NB4 (cell line): ENCODE measurements at places on chromosomes 11 and 22.

DNA sequence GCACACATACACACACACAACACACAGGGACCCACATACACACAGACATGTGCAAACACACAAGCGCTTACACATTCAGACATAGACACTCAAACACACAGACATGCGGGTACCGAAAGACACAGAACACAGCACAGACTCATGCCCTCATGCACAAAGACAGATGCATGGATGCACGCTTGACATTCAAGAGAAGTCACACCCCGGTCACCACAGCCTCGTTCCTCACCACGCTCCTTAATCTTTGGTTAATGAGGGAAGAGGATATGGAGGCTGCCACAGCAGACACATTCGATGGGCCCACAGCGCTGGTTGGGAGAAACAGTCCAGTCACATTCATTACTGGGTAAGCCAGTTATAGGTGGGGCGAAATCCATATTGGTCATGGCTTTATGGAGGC is 51.9 kb upstream of the EIF3D start:
- no peak for DNase-seq

DNA sequence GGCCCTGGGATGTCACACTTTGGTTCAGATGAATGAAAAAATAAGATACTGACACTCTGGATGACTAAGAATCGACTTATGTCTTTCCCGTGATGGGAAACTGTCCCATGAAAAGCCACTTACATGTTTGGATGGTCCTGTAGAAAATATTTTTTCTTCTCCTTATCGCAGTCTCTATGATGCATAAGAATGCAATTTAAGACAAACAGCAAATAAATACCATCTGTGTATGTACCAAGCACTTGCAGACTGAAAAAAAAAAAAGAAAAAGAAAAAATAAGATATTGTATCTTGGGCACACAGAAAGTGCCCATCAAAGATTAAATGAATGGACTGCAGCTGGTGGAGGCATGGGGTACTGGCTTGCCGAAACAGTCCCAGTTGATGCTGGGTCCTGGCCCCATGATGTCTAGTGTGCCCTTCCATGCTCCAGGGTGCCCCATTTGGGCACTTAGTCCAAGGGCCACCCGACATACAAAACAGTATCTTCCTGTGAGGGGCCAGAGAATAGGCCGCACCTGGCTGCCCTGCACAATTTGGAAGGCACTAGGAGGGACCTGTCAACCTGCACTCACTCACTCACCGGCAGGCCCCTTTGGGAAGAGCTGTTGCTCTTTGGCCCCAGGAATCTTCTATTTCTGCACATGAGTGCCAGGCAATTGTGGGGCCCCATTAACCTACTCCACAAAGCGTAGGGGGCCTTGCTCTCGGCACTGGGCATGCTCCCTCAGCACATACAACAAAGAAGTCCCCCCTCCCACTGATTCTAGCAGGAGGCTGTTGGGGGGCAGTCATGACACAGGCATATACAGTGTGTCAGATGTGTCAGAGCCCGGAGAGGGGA is 2.5 kb upstream of the ZBED4 start:
- DNase-seq, result no peak

- no peak for DNase-seq
Observed at GRCh38 chr22:20567371-20567847, 60.0 kb downstream of the MED15 start.

- no peak for DNase-seq
Observed at GRCh38 chr11:76802151-76802550, 19.0 kb downstream of the TSKU start.

- DNase-seq, result no peak
Observed at GRCh38 chr11:93287434-93287833, 43.1 kb upstream of the DEUP1 start.

DNA sequence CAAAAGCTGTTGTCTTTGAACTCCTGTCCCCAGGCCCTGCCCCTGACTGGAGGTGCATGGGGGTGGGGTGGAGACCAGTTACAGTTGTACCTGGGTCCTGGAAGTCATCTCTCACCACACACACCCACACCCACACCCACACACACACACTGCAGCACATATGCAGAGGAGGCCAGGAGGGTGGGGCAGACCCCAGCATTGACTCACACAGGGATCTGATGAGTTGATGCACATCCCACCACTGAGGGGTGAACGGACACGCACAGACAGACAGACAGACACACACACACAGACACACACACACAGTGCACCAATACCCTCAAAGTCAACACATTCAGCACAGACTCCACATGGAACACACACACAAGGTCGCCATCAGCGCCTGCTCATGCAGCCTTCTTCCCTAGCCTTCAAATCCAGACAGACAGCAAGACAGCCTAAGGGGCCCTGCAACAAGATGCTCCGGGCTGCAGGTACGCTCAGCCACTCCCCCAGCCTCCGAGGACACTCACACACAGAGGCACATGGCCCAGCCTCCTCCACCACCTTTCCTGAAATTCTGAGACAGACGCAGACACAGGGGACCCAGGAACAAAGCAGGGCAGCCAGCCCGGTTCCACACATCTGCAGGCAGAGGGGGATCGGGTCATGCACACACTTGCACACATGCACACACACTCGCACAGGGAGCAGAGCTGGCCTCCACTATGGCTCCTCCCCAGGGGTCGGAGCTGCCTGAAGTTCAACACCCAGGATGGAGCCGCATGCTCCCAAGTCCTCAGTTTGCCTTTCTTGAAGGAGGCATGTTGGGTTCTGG is 26.5 kb downstream of the SYT7 start:
- DNase-seq, result no peak

DNA sequence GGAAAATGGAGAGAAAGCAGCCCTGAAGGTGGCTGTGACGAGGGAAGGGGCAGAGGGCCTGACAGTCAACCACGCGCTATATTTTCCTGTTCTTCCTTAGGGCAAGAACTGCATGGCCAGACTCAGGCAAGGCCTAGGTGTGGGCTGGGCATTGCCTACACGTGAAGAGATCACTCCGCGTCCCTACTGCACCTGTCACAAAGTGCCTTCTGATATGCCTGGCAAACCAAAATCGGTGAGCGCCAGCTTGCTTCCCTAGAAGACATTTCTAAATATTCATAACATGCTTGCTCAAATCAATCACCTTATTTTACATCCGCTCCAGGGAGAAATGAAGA is 6.3 kb downstream of the TMEM121B start:
- DNase-seq, result peak; percentile 13

DNA sequence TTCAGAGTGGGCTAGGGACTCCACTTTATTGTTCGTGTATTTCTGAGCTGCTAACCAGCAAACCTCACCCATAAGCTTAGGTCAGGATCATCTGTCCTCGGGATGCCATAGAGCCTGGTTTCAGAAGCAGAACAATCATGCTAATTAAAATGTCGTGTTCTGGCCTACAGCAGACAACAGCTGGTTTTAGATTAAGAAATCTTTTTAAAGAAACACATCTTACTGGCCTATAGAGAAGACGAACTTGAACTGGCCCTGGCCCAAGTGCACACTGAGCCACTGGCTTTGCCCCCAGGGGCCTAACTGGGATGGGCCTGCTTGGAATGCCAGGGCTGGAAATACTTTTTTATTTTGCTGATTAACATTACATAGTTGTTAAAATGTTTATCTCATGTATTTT is 63.2 kb downstream of the ALX4 start:
- DNase-seq, result no peak

GRCh38 chr11:6362873-6363678 is 27.2 kb upstream of the SMPD1 start:
- DNase-seq, result peak; percentile 71

DNA sequence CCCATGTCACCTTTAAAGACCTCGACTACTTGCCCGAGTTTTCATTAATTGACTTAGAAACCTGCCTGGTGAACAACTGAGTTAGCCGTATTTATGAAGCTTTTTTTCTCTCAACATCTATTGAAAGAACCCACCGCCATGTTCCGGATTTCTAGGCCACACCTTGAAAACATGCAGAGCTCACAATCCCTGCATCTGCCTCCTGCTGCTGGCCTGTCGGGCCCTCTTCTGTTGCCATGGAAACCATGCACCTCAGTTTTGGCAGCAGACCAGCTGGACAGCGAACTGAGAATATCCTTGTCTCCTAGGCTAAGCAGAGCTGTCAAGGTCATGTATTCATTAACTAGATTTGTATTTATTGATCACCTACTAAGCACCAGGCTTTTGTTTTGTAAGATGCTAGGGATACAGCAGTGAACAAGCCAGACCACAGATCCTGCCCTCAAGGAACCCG is 4.3 kb upstream of the PATZ1 start:
- DNase-seq, result no peak

DNA sequence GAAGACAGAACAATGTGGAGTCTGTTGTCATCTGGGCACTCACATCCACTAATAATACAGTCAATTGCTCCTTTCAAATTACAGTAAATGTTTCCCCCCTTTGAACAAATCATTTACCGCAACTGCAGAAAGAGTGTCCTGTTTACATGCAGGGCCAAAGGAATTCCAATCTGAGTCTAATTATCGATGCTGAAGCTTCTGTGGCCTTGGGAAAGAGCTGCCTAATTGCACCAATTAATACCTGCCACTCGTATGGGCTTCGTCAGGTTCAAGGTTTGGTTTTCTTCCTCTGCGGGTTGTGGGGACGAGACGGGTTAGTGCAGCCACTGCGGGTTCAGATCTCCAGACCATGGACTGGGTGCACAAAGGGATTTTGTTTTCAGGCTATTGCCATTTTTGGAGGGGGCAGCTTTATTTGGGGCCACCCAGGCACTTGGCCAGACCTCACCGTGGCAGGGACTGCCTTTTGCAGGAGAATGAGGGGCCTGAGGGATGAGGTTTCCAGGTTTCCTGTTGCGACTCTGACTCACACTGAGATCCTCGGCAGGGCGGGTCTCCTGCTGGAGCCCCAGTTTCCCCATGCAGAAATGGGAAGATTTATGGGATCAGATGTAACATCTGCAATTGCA is 147.6 kb downstream of the MIAT start:
- no peak for DNase-seq

DNA sequence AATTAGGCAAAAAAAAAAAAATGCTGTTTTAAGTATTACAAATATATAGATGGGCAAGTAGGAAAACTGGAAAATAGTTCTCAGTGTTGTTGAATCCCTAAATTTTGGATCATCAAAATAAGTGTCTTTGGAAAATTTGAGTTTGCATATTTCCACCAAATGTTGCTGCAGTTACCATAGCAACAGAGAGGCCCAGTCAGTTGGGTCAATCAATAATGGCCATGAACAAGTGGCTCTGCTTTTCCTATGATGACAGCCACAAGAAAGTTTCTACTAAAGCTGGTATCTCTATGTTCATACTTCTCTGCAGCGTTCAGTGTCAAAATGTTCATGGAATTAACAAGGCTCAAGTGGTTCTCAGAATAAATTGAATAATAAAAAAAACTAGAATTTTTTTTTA is 79.1 kb downstream of the SERGEF start:
- DNase-seq, result no peak

DNA sequence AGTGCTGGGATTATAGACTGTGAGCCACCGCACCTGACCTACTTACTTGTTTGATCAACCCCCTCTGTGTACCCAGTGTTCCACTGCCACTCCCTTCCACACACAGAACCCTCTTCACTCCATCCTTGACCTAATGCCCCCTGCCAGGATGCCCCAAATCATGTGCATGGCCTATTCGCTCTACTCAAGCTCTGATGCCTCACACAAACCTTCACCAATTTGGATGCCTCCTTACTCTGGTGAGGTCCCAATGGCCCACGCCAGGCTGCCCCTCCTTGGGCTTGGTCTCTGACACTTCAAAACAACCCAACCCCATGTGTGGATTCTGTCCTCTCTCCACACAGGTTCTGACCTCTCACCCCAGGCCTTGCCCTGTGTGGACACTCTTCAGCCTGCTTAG is 9.4 kb upstream of the PSMC3 start:
- DNase-seq, result no peak

DNA sequence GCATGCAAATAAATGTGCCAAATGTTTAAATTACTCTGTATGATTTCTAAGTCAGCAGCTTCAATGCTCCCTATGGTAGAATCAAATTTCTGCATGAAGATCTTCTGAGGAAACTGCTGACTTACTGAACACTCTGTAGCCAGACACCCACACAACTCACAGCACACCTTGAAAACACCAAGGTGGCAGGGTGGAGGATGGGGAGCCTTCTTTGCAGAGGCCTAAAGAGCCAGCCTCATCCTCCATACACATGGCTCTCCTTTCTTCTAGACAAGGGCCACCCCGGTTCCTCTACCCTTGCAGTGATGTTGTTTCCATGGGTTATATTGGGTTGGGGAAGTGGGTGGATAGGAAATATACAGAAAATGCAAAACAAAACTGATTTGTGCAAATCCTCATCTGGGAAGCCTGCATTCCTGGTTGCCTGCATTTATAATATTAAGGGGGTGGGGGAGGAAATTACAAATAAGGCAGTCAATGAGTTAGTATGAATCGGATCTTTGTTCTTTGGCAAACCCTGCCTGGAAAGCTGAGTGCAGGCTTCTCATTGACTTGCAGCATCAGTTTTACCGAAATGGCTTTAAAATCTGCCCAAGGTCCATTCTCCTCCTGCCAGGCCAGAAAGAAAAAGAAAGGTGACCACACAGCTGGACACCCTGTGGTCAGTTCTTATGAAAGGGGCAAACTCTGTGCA is 15.8 kb upstream of the ETS1 start:
- no peak for DNase-seq

GRCh38 chr11:66688561-66689534 is 11.2 kb upstream of the RBM4B start:
- no peak for DNase-seq

- no peak for DNase-seq
Observed at GRCh38 chr22:31122532-31123291, at the start of gene INPP5J. Gene INPP5J, plus strand, starts transcription at chr22:31122966. Its CDS starts 49 bp downstream, at chr22:31123015.

DNA sequence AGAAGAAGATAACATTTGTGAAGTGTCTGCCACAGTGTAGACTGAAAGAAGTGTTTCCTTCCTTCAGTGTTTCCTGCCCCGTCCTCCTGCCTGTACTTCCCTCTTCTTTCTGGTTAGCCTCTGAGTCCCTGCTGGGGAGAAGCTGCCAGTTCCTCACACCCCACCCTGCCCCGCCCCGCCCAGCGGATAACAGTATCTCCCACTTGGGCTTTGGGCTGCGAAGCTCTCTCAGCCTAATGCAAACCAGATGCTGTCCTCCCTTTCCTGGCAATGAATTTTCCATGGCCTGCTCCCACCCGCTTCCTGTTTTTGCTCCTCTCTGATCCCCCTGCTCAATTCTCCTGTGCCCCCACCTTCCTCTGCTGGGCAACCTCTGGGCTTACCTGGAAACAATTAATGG is 5.2 kb upstream of the RAB3IL1 start:
- DNase-seq, result peak; percentile 71

DNA sequence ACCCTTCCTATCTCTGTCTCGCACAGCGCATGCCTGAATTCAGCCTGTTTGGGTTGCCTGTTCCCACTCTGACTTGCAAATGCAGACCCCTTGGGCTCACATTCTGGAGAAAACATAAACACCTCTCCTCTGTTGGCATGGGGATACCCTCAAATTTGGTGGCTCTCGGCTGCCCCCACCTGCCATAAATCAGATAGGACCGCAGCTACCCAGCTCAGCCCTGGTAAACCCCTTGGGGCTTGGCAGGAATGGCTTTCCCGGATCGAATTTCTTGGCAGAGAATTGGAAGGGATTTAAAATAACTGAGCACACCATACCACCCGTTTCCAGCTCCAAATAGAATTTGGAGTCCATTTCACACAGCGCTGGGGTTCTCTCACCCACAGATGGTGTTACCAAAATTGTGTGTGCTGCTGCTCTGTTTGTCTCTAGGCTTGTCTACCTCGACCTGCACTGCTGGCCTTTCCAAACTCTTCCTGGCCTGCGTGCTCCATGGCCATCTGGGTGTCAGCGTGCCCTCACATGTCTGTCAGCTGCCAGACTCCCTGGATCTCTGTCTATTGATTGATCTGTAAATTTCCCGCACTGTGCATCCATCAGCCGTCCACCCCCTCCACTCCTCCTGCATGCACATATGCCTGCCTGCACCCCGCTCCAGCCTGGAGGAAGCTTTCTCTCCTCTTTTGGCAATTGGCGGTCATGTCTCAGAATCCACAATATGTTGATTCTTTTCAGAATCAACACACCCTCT is 134.0 kb downstream of the NTM start:
- peak; percentile 20 for DNase-seq
